Caco-2 (cell line): ENCODE measurements at places on chromosomes 5 and 9.

DNA sequence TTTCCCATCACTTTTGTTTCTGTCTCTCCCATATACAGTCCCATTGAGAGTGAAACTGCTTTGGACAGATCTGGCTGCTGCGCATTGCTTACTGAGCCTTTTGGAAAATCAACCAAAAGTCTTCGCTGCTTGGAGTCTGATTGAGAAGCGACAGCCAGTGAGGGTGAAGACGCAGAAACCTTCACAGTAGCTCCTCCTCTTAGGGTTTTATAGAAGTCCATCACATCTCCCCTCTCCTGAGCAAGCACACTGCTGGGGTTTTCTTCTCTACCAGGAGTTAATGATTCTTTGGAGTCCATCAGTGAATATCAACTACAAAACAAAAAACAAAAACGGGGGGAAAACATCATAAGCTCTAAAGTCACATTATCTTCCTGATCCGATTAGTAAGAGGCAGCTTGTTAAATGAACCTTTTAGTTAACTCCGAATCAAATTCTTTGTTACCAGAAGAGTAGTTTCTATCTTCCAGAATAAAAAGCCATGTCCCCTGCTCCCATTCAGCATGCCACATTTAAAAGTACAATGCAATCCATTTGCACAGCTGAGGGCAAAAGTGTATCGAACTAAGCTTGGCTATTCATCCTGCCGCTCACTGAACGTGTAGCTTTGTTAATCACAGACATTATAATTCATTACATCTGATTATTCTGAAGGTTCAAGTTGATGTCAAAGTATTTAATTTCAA, 2.8 kb downstream of the NR3C1 start:
- H3K36me3 ChIP-seq = no peaks in the 10 kb centered on the region
- H3K27ac ChIP-seq = no peak overlapping the region
- no peak overlapping the region for H3K4me3 ChIP-seq
- H3K27me3 ChIP-seq = no peaks in the 10 kb centered on the region; the same call in 1 of the 2 replicates

GRCh38 chr5:58294598-58295305, 165.1 kb downstream of the PLK2 start:
- H3K36me3 ChIP-seq = no peaks in the 10 kb centered on the region
- no peak overlapping the region for H3K4me3 ChIP-seq

DNA sequence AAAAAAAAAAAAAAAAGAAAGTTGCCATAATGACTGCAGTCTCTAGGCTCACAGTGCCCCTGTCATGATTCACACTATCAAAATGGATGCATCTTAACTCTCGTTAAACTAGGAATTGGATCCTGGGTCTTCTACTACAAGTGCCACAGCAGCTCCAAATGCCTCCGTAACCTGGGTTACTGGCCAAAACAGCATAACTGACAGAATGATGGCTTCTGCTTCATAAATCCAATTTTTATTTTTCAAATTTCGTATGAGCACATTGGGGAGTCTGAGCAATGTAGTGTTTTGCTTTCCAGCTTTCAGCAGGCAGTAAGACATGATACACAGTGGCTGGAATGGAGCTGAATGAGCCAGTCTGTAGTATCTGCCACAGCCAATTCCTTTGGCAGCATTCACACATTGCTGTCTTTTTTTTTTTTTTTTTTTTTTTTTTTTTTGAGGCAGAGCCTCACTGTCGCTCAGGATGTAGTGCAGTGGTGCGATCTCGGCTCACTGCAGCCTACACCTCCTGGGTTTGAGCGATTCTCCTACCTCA, 36.0 kb upstream of the NPM1 start:
- H3K4me1 ChIP-seq = no peaks in the 10 kb centered on the region
- H3K27me3 ChIP-seq = no peaks in the 10 kb centered on the region
- DNase-seq = no peak
- H3K4me3 ChIP-seq = no peak overlapping the region
- no peak overlapping the region for H3K27ac ChIP-seq
- no peaks in the 10 kb centered on the region for H3K36me3 ChIP-seq

DNA sequence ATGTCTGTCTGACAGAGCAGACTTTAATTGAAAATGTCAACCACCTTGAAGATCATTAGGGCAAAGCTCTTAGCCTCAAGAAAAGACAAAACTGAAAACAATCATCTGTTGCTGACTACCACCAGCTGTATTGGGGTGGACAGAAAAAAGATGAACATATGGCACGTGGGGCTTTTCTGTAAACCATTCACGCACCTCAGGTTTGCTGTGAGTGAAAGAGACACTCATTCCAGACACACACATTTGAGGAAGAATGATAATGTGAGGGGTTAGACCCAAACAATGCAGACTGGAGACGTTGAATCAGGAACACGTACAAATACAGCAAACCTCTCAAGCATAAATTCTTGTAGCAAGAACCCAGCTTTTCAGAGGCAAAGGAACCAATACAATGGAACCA, 158.7 kb downstream of the EBF1 start:
- no peak for DNase-seq
- no peaks in the 10 kb centered on the region for H3K36me3 ChIP-seq
- no peak overlapping the region for H3K27ac ChIP-seq
- H3K4me3 ChIP-seq = no peak overlapping the region
- H3K27me3 ChIP-seq = no peaks in the 10 kb centered on the region; the same call in 1 of the 2 replicates

GRCh38 chr5:1017691-1018455, 9.3 kb downstream of the NKD2 start:
- H3K36me3 ChIP-seq = no peaks in the 10 kb centered on the region
- H3K27me3 ChIP-seq = no peaks in the 10 kb centered on the region
- H3K4me1 ChIP-seq = 0 out of 2 replicates have a peak, but pooled peaks cover 3% of the 10 kb centered on the region
- H3K4me3 ChIP-seq = no peak overlapping the region
- H3K27ac ChIP-seq = no peak overlapping the region
- no peak for DNase-seq

DNA sequence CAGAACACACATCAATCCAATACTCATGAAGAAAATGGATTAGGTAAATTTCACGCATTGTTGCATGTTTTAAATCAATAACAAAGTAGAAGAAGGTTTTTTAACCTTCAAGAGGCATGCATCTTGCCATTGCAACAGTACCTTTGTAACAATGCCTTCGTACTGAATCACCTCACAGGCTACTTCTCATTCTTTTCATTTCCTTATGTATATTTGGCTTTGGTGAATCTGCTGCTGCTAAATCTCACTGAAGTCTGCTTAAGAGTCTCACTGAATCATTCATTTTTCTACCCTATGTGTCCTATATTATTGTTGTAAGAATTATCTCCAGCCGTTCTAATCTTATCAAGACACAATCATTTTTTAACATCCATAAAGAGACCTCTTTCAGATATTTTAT, 152.5 kb downstream of the CDH10 start:
- H3K4me1 ChIP-seq = 0 out of 2 replicates have a peak, but pooled peaks cover 3% of the 10 kb centered on the region
- no peaks in the 10 kb centered on the region for H3K36me3 ChIP-seq

GRCh38 chr9:97136421-97136820, 97.5 kb upstream of the CTSV start:
- H3K4me1 ChIP-seq = no peaks in the 10 kb centered on the region
- H3K36me3 ChIP-seq = no peaks in the 10 kb centered on the region
- DNase-seq = no peak

DNA sequence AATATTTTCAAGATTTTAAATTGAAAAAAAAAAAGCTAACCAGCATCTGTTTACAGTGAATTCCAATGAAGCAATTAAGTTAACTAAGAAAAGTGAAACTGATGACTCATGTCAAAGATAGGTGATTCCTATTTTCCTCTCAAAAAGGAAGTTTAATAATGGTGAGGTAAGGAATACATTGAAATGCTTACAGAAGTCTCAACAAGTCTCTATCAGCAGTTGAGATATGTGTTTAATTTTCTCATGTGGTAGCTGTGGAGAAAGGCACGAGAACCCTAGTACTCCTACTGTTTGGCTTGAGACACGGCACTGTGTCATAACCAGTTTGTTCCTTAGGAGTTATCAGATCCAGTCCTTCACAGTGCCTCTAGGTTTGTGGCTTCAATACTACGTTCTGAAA, 114.5 kb downstream of the SLC25A46 start:
- no peak overlapping the region for H3K4me3 ChIP-seq
- no peak overlapping the region for H3K27ac ChIP-seq
- no peaks in the 10 kb centered on the region for H3K36me3 ChIP-seq

DNA sequence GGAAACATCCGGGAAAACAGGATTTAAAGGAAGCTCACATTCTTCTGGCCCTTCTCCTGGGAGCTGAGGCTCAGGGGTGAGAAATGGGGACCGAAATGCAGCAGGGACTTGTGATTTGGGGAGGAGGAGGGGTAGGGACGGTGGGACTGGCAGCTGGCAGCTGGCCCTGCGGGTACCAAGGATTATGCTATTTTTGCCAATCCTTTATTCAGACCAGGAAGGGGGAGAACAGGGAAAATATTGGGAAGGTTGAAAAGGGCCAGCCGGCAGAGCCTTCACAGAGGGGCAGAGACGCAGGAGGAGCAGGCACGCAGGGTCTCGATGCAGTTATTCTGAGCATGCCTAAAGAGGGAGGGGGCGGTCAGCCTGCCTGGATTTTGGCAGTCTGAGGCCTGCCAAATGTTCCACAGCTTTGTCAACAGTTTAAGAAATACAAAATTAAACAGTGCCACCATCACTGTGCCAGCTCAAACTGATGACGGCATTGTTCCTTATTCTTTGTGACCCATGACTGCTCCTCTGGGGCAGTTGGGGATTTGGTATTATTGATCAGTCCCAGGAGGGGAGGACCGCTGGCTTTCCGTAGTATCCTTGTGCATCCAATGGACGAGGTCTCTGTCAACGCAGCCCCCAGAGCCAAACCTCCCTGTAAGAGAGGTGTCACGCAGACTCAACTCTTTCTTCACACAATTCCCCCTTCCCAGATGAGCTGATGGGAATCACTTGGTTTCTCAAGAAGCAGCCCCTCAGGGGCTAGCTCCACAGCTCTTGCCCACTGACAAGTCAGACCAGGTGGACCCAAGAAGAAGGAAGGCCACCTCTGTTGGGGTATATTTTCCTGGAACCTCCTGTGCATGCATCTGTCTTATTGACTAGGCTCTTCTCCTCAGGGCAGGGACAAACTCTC, 553.3 kb downstream of the BNC2 start:
- DNase-seq = no peak
- no peaks in the 10 kb centered on the region for H3K4me1 ChIP-seq
- no peak overlapping the region for H3K4me3 ChIP-seq
- H3K36me3 ChIP-seq = no peaks in the 10 kb centered on the region

GRCh38 chr9:137147091-137147792, 8.3 kb downstream of the GRIN1 start:
- no peak overlapping the region for H3K27ac ChIP-seq

DNA sequence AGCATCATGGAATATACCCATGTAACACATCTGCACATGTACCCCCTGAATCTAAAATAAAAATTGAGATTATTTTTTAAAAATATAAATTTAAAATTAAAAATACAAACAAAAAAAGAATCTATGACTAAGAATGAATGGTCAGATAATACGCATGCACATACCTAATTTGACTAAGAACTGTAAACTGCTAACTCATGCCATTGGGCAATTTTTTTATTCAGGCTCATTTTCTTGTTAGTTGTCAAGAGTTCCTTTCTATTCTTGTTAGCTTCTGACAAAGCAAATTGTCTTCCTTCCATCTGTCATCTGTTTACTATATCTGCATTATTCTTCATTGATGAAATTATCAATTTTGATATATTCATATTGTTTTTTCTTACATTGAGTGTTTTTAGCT, 69.5 kb upstream of the HAND1 start:
- H3K36me3 ChIP-seq = no peaks in the 10 kb centered on the region
- no peaks in the 10 kb centered on the region for H3K4me1 ChIP-seq
- H3K27ac ChIP-seq = no peak overlapping the region
- no peak overlapping the region for H3K4me3 ChIP-seq
- H3K27me3 ChIP-seq = no peaks in the 10 kb centered on the region

DNA sequence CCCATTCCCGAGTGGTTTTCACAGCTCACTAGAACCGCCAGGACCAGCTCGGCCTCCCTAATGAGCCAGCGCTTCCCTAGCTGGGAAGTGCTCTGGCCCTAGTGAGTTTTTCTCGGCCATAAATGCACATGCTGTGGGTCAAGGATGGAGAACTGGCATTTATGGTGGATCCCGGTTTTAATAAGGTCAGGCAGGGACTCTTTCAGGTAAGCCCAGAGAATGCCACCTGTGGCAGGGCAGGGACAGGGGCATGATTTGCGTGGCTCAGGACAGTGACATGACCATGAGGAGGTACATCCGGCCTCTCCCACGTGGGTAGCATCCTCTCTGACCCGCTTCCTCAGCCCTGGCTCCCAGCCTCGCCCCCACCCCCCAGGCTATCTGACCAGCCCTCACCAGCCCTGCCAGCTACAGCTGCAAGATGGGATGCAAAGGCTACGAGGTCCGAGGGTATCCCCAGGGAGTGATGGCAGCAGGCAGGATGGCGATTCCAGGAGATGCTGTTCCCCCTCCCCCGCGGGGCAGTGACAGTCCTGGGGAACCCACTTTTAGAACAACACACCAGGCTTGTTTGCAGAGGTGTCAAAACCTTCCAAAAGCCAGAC, 60.3 kb upstream of the ADAMTS2 start:
- no peak overlapping the region for H3K4me3 ChIP-seq
- H3K27me3 ChIP-seq = no peaks in the 10 kb centered on the region
- DNase-seq = no peak
- H3K27ac ChIP-seq = no peak overlapping the region
- no peaks in the 10 kb centered on the region for H3K36me3 ChIP-seq
- no peaks in the 10 kb centered on the region for H3K4me1 ChIP-seq

DNA sequence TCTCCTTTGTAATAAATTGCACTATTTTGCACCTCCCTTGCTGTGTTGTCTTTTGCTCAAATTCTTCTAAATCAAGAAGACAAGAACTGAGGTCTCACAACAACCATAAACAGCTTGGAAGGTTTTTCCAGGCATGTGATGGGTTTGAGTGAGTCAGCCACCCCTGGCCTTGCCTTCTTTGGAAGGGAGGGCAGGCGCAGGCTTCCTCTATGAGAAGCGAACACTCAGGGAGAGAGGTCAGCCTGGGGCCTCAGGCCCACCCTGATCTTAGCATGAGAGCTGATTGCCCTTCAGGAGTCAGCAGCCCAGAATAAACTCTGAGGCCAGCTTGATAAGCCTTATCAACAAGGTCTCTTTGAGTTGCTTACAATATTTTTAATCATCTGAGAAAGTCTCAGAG, 31.6 kb downstream of the S1PR3 start:
- DNase-seq = no peak
- no peaks in the 10 kb centered on the region for H3K4me1 ChIP-seq
- H3K27ac ChIP-seq = no peak overlapping the region
- no peaks in the 10 kb centered on the region for H3K27me3 ChIP-seq
- no peaks in the 10 kb centered on the region for H3K36me3 ChIP-seq

DNA sequence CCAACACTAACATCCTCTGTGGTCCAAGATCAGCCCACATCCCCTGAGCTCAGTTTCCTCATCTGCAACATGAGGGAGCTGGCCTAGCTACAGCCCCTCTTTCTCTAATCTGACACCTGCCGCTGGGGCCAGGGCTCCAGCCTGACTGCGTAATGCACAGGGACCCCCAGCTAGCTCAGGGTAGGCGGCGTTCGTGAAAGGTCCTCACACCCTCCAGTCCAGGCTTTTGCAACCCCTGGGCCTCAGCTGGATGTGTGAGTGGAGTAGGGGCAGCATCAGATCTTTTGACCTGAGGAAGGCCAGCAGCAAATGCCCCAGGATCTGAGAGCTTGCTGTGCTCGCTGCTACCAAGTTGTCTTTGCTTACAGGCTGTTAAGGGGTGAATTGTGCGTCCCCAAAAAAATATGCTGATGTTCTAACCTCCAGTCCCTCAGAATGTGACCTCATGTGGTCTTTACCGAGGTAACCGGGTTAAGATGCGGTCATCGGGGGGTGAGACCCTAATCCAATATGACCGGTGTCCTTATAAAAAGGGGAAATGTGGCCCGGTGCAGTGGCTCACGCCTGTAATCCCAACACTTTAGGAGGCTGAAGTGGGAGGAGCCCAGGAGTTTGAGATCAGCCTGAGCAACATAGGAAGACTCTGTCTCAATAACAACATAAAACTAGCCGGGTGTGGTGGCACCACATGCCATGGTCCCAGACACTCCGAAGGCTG, 47.8 kb downstream of the PLPP7 start:
- DNase-seq = no peak
- H3K27me3 ChIP-seq = no peaks in the 10 kb centered on the region
- no peaks in the 10 kb centered on the region for H3K36me3 ChIP-seq
- no peak overlapping the region for H3K4me3 ChIP-seq
